Mammary epithelial cell (primary cell): ENCODE measurements at places on chromosomes 1 and 21. TPM values are rescaled to one million over a fixed set of nuclear protein-coding genes. Genes with fewer than 3 reads are reported as not detected.

Gene APOBEC4
- total RNA-seq, result not detected in 2 replicates

Gene NR5A2
- total RNA-seq, result not detected in 2 replicates

Gene ROR1
- 7.0 and 11.5 TPM in 2 replicates for total RNA-seq

Gene C1orf146
- not detected in 2 replicates for total RNA-seq

Gene CNN3
- total RNA-seq, result 123 and 136 TPM in 2 replicates

Gene HMCN1
- total RNA-seq, result 5.6 and 6.4 TPM in 2 replicates

DNA sequence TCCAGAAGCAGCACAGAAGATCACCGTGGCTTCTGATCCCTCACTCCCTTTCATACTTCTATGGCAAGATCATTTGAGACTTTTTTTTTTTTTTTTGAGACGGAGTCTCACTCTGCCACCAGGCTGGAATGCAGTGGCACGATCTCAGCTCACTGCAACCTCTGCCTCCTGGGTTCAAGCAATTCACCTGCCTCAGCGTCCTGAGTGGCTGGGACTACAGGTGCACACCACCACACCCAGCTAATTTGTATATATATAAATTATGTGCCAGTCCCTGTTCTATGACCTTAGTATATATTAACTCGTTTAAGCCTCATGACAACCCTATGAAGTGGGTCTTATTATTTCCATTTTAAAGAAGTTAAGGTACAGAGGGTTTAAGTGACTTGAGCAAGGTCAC lies 298.5 kb downstream of the VAV3 start:
- DNase-seq, result no peak

DNA sequence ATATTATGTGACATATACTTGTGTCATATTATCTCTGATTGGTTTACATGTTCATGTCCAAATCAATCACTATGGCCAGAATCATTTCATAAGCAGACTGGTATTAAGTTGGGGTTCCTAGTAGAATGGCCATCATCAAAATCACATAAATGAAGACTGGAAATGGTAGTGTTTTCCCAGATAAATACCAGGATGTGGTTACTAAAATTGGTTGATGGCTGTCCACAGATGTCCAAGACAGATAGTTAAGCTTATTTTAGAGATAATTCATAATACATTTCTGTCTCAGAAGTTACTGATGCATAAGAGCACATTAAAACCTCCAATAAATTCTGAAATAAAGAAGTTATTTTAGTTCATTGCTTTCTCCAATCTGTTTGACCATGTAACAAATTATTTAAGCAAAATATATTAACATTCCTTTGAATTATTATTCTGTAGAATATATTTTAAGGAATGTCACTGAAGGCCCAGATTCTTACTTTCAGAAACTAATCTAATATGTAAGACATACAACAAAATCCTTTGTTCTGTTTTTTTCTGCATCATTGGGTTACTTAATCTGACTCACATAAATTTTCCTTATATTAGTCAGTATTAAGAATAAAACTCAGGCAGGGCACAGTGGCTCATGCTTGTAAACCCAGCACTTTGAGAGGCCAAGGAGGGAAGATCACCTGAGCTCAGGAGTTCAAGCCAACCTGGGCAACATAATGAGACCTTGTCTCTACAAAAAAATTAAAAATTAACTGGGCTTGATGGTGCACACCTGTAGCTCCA lies 483.9 kb downstream of the PTPRC start:
- DNase-seq, result peak; percentile 85

DNA sequence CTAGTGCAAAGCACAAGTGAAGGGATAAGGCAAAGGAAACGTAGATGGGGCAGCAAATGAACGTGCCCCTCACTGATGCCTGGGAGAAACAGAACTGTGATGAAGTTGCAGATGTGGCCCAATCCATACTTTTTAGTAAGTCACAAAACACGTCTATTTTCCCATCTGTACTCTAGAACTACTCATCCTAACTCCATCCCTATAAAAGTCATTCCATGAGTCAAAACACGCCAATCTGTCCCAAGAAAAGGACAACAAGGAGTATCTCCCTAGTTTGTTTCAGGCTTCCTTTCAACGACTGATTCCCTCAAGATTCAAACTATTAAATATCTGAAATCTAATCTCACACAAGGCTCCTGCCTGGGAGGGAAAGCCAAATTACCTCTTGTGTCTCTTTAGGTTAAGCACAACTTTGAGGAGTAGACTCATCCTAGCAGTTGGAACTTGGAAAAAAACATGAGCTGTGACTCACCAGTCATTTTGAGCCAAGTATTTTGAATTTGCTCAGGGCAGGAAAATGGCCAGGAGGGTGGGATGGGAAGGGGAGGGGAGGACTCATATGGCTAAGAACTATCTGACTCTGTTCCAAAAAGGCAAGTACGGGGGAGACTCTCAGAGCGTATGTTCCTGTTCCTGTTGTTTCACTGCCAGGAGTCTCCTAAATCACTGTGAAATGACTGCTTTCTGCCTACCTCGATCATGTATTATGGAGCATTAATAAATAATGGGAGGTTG lies 214.5 kb upstream of the CAMK1G start:
- peak; percentile 90 for DNase-seq

DNA sequence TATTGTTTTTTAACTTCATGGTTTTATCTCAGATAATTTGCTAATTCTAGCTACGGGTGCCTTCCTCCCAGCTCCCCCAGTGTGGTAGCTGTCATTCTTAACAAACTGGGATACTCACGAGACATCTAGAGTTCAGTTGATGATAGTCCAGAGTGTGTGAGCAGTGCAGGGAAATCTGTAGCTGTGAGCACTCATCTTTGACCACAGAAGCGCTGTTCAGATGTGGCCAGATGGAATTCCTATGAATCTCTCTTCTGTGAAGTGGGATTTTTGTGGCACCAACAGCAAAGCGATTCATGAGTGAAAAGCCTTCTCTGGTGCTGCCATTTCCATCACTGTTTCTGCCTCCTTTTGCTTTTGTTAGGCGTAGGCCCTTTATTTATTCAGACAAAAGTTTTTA lies 125.1 kb downstream of the NFIA start:
- no peak for DNase-seq

- no peak for DNase-seq
These were observed 133.4 kb downstream of the NEK7 start for GRCh38 chr1:198290089-198290683.

DNA sequence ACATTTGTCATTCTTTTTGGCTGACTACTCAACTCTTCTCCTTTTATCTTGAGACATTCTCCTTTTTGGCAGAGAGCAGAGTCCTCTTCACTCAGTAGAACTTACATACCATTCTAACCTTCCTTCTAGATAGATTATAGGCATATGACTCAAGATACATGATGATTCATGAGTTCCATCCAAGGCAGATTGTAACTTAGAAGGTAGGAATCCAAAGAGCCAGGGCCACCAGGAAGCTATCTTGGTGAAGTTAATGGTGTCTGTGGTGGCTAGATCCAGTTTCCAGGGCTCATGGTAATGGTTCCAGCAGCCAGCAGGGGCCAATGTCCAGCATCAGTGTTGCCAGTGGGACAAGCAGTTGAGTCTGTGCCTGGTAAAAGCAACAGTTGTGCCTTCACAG lies 76.1 kb upstream of the KIAA0040 start:
- peak; percentile 70 for DNase-seq

DNA sequence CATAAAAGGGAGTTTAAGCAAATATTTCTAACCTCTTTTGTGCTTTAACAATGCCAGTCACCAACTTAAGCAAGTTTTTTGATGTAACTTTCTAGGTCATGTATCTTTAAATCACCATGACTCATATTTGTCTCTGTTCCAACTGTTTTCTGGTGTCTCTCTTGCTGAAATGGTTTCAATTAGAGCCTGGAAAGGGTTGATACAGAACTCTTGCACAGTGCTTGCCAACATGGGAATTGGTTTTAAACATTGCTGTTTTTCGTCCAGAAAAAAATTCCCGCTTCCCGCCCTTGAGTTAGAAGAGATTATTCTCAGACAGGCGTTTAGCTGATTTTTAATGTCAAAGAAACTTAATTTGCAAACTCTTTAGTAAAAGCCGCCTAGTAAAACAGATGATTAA lies 46.4 kb upstream of the SLC22A15 start:
- DNase-seq, result peak; percentile 63

DNA sequence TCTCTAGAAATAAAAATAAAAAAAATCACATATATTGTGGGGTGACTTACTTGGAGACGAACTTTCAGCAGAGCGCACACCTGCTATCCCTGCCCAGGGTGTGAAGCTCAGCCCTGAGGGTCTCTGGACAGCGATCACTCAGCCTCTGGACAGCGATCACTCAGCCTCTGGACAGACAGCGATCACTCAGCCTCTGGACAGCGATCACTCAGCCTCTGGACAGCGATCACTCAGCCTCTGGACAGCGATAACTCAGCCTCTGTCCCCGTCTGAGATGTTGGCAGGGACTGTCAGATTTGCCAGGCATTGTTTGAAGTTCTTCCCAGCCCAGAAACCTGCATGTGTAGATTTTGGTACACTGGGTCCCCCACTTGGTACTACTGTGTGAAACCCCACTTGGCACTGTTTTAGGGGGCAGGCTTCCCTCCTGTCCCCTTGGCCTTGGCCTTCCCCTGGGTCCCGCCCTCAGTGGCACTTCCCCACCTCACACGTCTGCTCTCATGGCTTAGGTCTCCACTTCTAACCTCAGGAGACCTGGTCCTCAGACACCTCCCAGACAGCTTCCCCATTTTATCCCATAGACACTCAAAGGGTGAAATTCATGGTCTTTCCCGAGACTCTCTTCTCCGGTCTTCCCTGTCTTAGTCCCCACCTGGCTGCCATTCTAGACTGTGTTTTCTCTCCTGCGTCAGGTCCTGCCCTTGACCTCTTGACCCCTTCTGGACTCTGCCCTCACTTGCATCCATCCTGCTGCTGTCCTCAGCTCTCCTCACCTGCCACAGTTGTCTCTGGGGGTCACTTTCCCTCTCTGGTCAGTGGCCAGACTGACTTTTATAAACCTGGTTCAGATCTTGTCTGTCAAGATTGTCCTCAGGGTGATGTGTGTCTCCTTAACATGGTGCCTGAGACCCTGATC lies 10.2 kb downstream of the PSEN2 start:
- DNase-seq, result no peak
